ENCODE measurements at places on chromosomes 16 and 17.

- no peak for DNase-seq
Observed at GRCh38 chr16:28826141-28826540, 3.3 kb downstream of the ATXN2L start.

DNA sequence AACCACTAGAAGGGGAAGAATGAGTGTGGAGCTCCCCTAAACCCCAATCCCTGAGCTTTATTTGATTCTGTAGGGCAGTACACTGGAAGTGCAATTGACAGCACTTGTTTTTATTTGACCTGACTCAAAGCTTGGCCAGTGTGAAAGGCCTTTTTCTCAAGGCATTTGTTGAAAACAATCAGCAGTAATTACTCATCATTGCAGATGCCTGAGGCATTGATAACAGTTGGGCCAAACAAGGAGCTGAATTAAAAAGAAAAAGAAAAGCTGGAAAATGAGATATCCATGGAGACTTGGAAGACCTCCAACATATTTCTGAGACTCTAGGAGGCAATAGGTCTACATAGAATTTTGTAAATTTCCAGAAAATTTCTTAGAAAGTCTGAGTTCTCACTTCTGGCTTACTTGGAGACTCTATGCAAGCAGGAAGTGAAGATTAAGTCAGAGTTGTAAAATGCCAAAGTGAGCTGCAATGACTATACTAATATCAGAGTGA is 200.8 kb upstream of the KCNJ16 start:
- DNase-seq = no peak

DNA sequence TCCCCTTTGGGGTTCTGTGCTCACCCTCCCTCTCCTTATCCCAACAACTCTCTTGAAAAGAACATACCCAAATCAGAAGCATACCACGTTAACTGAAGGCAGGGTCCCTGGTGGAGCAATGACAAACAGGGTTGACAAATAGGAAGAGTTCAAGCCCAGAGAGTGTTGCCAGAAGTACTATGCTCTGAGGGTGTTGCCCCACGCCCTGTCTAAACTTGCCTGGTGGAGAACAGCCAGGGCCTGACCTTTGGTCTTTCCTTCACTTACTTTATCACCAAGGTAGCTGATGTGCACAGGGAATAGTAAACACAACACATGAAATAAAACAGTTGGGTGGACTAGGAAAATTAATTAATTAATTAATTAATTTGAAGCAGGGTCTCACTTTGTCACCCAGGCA is 23.3 kb downstream of the ZNF75A start:
- DNase-seq = no peak

- no peak for DNase-seq
Observed at GRCh38 chr17:60493847-60494321, 32.2 kb downstream of the APPBP2 start.

- DNase-seq = no peak
Observed at GRCh38 chr16:10519929-10520868, 60.2 kb downstream of the EMP2 start.

GRCh38 chr17:68777243-68777855 is 176.2 kb upstream of the FAM20A start:
- DNase-seq = peak; percentile 58

DNA sequence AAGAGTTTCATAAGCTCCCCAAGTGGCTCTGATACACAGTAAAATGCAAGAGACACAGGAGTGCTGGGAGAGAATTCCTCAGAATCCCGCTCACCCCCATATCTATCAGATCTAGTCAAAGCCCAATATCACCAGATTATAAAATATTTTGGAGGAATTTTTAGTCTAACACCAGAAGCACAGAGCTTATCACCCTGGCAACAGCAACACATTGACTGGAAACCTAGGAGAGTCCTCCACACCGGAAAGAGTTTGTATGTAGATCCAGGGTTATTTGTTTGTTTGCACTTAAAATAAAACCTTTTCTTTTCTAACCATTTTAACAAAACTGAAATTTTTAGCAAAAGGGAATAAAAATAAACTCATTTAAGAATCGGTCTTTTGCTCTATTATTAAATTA is 7.2 kb downstream of the SOX9 start:
- DNase-seq = no peak

DNA sequence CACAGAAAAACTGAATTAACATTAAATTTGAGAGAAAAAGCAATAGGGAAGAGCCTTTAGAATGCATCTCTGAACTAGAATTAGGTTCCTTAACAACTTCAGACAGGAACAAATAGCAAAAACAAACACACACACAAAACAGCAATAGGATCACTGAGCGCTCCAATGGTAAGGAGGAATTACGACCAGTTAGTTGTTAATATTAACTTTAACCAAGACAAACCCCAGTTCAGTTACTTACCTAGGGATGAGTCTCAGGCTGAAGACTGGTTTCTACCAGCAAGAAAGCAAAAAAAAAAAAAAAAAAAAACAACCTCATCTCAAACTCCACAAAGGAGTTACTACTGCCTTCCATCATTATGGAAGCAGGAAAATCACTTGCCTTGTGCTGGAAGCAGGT is 14.6 kb downstream of the DHRS7B start:
- no peak for DNase-seq

DNA sequence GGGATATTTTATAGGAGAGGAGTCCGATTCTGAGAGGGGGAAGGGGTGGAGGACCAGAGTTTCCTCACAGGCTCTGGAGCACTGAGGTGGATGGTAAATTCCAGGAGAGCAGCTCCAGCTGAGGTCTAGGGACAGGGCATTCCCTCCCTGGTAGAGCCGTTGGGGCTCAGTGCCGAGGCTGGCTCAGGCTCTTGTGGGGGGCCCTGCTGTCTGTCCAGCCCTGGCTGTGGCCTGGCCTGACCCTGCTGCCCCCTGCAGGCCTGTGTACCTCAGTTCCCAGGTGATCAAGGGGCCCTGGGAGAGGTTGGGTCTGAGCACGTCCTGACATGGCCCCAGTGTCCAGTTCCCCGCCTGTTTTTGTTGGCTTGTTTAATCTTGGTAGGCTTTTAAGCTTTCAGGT is 16.8 kb downstream of the ZNF750 start:
- DNase-seq = no peak

DNA sequence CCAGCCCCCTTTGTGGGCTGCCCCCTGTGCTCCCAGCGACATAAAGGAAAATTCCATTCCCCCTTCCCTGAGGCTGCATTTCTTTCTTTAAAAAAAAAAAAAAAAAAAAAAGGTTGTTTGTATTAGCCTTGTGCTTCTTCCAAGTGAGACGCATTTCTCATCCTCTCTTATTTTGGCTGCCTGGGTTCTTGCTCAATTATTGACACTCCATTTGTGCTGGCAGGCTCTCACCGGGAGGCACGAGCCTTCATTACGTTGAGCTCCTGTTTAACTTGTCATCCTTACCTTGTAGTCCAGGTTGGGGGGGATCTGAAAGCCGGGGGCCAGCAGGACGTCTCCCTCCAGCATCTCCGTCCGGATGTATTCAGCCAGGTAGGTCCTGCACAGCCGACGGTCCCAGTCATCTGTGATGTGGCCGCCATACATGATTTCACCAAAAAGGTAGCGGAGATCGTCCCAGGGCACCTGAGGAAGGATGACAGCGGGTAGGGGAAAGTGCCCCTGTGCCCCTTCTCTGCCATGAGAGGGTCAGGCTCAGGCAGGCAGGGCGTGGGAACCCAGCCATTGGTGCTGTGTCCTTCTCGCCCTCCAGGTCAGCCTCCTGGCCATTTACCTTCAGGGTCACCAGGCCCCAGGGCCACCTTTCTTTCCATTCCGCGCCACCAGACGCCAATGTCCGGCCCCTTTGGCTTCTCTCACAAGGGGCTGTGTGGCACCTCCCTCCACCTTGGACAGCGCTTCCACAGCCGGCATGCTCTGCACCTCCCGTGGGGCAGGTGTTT is 50.6 kb downstream of the PGS1 start:
- no peak for DNase-seq

- DNase-seq = peak; percentile 31
Observed at GRCh38 chr17:9522074-9522473, 53.5 kb downstream of the STX8 start.

GRCh38 chr16:15726715-15727114 is 76.7 kb downstream of the NDE1 start:
- DNase-seq = no peak

DNA sequence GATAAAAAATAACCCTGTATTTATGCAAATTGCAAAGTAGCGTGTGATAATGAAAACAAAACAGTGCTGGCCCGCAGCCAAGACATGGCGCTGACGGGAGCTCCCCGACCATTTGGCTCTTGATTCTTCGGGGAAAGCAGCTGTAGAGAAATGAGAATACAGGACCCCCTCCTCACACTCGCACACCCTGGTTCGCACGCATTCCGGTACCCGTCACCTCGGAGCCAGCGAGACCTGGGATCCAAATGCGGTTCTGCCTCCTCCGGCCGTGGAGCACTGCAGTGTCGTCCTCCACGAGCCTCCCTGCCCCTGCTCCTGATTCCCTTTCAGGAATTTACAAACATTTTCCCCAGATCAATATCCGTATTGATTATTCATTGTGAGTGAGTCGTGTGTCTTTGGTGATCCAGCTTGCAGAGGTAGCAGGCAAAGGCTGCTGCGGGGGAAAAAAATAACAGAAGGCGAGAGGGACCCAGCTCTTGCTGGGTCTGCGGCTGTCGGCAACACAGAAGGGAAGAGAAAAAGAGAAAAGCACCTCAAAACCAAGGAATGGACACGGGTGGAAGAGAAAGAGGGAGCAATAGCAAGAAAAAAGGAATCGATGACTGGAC is 184.1 kb upstream of the ZFHX3 start:
- no peak for DNase-seq

DNA sequence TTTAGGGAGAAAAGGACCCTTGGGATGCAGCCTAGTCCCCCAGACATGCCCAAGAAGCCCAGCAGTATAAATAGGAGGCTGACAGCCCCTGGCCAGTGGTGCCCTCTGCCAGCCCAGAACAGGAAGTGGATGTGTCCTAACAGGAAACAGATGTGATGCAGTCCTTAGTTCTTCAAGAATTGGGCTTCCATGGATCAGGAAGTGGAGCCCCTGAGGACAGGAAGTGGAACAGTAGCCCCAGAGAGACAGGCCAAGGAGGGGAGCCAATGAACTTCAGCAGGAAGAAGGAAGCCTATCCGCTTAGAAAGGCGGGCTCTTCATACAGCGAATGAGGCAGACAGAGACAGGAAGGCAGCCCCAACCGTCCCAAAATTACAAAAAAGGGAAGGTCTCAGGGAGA is 7.2 kb downstream of the CTF1 start:
- DNase-seq = no peak

DNA sequence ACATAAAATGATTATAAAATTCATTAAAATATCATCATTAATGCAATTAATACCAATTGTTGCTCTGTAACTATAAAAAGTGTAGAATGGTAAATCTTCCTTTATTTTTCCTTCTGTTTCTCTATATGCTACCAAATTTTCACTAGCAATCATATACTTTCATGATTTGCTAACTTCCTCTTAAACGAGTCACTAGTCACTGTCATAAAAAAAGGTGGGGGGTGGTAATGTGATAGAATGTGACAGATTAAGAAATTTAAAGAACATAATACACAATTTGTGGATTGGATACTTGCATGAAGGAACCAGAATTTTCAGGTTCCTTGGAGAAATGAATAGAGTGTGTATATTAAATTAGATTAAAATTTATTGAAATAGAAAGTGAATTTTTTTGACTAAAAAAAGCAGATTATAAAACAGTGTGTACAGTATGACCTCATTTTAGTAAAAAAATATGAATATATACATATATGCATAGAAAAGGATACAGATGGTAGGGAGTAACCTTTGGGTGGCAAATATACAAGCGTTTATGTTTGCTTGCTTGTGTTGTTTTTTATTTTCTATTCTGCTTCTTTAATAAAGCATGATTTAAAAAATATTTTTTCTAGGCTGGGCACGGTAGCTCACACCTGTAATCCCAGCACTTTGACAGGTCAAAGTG is 56.7 kb upstream of the C17orf78 start:
- DNase-seq = no peak

Data from HEK293T (cell line).